ENCODE measurements at places on chromosomes 5 and 9. TPM values are rescaled to one million over a fixed set of nuclear protein-coding genes. Genes with fewer than 3 reads are reported as not detected.
A peak's percentile ranks its signal among the peaks of the same experiment; 100 is the strongest.

DNA sequence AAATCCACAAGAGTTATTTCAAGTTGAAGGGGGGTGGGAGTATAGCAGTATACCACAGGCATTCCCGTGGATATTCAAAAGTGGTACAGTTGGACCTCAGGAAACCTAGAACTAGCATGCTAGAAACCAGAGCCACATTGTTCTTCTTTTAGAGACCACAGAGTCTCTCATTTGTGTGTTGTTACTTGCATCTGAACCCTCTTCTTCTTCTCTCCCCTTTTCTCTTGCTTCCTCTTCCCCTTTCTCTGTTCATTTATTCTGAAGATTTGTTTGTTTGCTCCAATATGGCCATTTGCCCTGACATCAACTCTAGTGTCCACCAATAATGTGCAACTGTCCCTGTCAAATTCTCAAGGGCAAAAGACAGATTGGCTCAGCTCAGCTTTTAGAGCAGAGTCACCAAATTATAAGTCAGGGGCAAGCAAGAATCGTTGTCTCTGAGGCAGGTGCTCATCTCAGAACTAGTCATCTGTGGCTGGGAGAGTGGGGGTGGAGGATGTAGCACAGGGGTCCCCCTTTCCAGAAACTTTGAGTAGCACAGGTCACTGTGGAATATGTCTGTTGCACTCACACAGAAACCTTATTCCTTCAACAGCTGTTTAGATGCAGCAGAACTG, 321.1 kb downstream of the ARRDC3 start:
- DNase-seq = no peak

- no peak for DNase-seq
Observed at GRCh38 chr9:92059661-92060060, 55.6 kb downstream of the SPTLC1 start.

PCDHGA10 gene
- 0.90 TPM for total RNA-seq

GRCh38 chr9:137492464-137493363, 33.6 kb upstream of the NSMF start:
- peak; percentile 28 for DNase-seq

DNA sequence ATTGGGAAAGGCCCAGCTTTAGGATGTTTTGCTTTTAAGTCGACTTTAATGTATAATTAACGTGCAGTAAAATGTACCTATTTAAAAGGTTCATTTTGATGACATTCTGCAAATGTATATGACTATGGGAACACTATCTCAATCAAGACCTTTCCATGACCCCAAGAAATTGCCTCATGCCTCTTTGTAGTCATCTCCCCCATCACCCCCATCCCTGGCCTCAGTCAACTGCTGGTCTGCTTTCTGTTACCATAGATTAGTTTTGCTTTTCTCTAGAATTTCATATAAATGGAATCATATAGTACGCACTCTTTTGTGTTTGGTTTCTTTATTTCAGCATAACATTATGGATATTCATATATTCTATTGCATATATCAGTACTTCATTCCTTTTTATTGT, 80.7 kb upstream of the C9orf72 start:
- no peak for DNase-seq

Measured in HT1080 (cell line).